LoVo (cell line): ENCODE measurements at places on chromosomes 2 and 18.

DNA sequence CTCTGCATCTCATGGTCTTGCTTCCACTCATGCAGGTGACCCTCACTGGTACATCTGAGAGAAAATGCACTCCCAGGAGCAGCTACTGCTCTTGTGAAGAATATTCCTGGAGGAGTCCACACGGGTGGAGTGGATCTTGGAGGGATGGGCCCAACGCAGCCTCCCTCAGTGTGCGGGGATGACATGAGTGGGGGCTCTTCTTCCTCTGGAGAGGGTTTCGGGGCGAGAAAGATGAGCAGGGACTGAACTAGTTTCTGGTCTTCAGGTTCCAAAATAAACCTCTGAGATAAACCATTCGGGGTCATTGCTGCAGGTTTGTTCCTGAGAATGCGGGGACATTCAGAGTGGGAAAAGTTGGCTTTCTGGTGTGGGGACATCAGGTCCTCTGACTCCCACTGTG, 39.1 kb downstream of the COPS8 start:
- no peak for DNase-seq

- no peak for DNase-seq
Measured at GRCh38 chr2:75560022-75560767, 544 bp downstream of the EVA1A start.

DNA sequence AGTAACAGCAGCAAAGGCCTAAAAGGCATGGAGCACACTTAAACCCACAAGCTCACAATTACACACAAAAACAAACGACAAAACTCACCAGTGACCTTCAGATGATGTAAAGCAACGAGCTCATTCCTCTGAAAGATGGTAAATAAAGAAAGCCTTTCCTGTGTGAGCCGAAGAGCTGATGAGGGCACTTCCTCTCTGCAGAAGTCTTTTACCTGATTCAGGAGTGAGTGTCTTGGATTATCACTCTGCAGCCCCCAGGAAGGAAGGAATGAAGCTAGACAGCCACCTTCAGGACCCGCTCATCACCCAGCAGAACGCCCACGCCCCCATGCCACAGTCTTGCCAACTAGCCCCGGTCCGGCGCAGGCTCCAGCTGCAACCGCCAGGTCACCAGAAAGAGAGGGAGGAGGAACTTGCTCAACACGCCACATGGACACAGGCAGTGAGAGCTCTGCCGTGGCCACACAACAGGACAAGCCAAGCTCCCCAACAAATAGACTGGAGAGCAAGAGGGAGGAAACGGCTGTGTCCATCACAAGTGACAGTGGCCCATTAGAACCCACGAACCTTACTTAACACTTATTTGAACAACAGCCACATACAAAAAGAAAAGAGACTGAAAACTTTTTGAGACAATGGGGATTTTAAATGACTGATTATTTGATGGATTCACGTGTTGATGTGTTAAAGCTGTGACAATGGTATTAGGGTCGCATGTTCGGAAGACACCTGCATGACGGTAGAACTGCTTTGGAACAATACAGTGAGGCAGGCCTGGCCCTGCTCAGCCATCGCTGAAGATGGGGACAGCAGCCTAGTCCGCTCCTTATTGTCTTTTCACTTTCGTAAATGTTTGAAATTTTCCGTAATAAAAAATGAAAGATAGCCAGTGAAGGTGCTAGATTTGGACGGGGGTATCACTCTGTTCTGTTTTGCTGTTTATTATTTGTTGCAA, 127.3 kb downstream of the HDAC4 start:
- no peak for DNase-seq

DNA sequence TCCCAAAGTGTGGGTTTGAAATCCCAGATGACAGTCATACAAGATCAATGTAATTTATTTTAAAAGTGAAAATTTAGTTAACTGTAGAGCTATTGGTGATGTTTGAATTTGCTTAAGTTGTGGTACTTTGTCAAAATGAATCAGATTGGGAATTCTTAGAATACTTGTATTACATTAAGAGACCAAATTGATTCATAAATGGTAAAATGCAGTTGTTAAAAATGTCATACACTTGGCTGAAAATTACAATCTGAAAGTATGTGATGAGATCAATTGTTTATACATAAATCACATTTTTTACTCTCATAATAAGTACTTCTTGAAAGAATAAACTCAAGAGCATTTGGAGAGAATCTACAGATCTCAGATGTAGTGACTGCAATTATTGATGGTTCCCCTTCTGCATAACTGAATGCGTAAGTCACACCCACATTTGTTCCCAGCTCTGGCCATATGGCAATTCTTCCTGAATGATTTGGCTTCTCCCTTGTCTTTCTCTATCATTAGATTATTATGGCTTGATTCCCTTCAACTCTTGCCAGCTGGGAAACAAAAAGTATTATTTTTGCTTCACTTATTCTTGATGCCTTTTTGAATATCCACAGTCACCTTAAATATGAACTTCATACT, 558.5 kb downstream of the CPS1 start:
- no peak for DNase-seq

GRCh38 chr2:109209941-109210340, 80.9 kb downstream of the SH3RF3 start:
- no peak for DNase-seq

GRCh38 chr2:128809880-128810279, 491.2 kb upstream of the HS6ST1 start:
- DNase-seq, result no peak

DNA sequence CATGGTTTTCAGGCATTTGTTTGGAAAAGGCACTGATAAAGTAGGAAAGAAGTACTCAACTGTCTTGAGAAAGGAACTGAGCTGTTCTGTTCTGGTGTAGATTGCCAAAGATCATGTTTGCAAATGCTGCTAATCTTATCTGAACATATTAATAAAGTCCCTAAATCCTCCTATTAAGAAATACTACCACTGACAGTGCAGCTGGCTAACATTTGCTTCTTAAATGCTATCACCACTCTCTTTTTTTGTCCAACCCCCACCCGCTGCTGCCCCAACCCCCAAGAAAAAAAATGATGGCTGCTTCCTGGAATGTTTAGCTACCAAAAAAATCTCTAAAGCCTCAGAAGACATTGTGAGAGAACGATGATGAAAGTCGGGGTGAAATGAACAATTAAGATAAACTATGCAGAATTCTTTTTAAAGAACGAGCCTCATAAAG, 130.7 kb downstream of the CCBE1 start:
- no peak for DNase-seq

GRCh38 chr18:46133534-46133933, 29.3 kb downstream of the HAUS1 start:
- DNase-seq, result no peak

- DNase-seq, result no peak
Measured at GRCh38 chr2:235609746-235610145, 115.9 kb downstream of the AGAP1 start.

- DNase-seq, result no peak
Measured at GRCh38 chr2:66429693-66430504, 5.0 kb upstream of the MEIS1 start.

DNA sequence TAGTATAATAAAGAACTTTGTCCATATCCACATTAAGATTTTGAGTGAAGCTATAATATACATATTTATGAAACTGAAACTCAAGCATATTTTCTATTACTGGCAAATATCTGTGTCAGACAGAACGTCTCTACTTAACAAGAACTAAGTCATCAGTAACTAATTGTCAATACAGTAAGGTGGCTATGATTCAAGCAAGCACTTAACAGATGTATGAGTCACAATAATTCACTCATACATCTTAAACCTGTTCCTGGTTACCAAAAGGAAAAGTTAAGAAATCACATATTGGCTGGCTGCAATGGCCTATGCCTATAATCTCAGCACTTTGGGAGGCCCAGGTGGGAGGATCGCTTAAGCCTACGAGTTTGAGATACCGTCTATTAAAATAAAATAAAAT, 96.0 kb downstream of the SOS1 start:
- DNase-seq, result no peak

DNA sequence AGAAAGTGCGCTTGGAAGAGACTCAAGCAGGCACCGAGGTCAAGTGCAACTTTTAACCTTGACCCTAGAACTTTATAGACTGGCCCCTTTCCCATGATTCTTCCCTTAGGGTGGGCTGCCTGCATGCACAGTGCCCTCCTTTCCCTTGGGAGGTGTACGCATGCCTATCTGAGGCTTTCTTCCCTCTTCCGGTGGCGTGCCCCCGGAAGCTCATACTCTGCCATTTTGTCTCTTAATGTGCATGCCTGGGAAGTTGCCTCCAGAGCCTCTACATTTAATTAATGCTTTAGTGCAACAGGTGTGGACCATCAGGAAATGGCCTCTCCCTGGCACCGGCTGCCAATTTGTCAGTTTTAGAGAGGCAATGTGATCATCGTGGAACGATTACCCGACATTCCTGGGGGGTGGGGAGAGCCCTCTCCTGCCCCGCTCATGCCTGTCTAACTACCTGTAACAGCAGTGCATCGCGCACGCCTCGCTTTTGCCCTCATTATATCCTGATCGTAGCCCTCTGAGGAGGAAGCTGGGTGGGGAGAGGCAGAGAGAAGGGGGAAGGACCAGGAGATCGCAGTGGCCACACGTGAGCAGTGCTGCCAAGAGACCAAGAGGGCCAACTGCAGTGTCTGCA, 194.8 kb downstream of the TFCP2L1 start:
- DNase-seq, result no peak

- no peak for DNase-seq
Measured at GRCh38 chr2:22854588-22854987, 530.4 kb upstream of the KLHL29 start.

DNA sequence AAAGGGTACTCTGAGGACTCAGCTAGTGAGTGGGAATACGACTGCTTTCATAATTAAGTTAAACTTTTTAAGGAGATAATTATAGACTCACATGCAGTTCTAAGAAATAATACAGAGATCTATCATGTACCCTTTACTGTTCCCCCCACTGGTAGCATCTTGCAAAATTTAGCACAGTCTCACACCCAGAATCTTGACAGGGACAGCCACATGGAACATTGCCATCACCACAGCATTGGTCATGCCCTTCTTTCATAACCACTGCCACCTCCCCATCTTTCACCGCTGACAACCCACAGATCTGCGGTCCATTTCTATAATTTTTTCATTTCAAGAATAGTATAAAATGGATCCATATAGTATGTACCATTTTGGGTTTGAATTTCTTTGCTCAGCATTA, 37.8 kb downstream of the ARHGEF4 start:
- DNase-seq, result no peak

DNA sequence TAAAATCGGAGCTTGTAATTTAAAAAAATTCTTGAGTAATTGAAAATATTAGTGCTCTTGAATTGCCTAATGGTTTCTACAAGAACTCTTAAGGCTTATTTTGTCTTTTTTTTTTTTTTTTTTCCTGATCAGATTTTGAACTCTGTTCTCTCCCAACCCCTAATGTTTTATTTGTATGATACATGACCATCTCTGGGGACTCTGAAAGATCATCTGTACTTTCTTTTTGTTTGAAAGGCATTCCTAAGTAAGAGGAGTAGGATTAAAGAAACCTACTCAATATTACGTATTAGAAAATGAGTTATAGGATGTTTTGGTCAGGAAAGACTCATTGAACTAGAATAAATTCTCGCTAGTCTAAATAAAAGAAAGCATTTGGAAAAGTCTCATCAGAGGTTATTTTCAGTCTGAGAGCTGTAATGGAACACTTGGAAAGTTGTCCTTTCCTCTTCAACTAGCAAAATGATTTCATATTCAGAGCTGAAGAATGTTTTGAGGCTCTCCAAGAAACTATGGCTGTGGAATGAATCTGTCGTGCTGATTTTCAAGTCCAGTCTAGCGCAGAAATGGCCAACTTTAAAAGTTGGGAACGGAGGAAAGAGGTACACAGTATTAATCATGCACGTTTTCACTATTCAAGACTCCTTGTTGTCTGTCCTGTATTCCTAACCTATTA, 182.7 kb downstream of the PRPF40A start:
- no peak for DNase-seq

GRCh38 chr18:39238981-39239660, 1673.5 kb upstream of the CELF4 start:
- no peak for DNase-seq

GRCh38 chr2:101763496-101764333, 66.2 kb downstream of the MAP4K4 start:
- no peak for DNase-seq

DNA sequence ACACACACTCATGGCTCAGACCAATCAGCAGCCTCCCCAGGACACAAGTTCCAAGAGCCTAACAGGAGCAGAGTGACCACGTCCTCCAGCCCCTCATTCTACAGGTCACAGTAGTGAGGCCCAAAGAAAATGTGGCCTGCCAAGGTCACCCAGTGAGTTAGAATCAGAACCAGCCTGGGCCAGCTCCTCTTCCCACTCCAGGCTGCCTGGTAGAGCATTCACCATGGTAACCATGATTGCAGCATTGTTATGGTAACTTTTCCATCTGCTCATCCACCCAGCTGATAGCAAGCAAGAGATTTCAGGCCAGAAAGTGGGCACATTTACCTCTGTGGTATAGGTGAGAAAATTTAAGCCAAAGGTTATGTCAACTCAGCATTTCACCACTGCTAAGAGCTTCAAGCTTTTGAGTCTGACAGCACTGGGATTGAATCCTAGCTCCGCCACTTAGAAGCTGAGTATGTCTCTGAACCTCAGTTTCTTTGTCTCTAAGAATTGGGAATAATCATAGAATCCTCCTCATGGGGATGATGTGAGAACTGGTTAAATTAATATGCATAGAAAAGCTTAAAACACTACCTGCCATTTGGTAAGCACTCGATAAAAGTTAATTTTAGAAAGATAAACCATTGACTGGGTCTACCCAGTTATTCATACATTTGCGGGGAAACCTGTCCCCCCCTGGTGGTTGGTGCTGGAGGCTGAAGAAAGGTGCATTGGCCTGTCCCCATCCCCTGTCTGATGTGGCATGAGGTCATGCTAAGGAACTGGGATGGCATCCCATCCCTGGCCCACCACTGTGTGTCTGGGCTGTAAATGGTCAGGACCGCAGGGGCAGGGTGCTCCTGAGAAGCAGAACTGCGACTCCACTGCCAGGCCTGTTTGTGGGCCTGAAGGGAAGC, 181.5 kb downstream of the KLHL29 start:
- no peak for DNase-seq

GRCh38 chr18:9043581-9043980, 58.9 kb upstream of the NDUFV2 start:
- DNase-seq, result no peak

- peak; percentile 71 for DNase-seq
Measured at GRCh38 chr2:172095146-172095904, 7.4 kb downstream of the DLX2 start.

GRCh38 chr2:152483276-152484063, 148.5 kb downstream of the FMNL2 start:
- DNase-seq, result no peak

DNA sequence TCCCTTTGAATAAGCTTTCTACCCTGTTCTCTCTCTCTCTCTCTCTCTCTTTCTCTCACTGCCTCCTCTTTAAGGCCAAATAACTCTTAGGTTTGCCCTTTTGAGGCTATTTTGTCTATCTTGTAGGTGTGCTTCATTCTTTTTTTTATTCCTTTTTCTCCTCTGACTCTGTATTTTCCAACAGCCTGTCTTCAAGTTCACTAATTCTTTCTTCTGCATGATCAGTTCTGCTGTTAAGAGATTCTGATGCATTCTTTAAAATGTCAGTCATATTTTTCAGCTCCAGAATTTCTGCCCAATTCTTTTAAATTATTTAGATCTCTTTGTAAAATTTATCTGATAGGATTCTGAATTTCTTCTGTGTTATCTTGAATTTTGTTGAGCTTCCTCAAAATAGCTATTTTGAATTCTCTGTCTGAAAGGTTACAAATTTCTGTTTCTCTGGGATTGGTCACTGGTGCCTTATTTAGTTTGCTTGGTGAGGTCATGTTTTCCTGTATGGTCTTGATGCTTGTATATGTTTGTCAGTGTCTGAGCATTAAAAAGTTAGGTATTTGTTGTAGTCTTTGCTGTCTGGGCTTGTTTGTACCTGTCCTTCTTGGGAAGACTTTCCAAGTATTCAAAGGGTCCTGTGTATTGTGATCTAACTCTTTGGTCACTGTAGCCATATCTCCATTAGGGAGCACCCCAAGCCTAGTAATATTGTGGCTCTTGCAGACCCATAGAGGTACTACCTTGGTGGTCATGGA, 35.4 kb upstream of the DYNC1I2 start:
- DNase-seq, result no peak
